ENCODE measurements at places on chromosomes 6 and 20. TPM values are rescaled to one million over a fixed set of nuclear protein-coding genes. Genes with fewer than 3 reads are reported as not detected.

C6orf58 gene
- total RNA-seq = not detected

RIOK1 gene
- total RNA-seq = 12.5 TPM

PRELID3B gene
- total RNA-seq = 61.7 TPM

MAP7 gene
- total RNA-seq = 22.4 TPM

ZNF337 gene
- total RNA-seq = 8.9 TPM

THBD gene
- total RNA-seq = 44.2 TPM

KIAA0408 gene
- not detected for total RNA-seq

HSPA1L gene
- 0.14 TPM for total RNA-seq

CRISP2 gene
- not detected for total RNA-seq

Data from airway epithelial cell (primary cell).